Renal pelvis (tissue), 12 donors: ENCODE measurements at places on chromosomes 5 and 9.

- no peak for DNase-seq
Observed at GRCh38 chr9:69946800-69947437, 96.7 kb upstream of the MAMDC2 start.

- no peak for DNase-seq
Observed at GRCh38 chr5:26388976-26389375, 649.4 kb downstream of the CDH9 start.

DNA sequence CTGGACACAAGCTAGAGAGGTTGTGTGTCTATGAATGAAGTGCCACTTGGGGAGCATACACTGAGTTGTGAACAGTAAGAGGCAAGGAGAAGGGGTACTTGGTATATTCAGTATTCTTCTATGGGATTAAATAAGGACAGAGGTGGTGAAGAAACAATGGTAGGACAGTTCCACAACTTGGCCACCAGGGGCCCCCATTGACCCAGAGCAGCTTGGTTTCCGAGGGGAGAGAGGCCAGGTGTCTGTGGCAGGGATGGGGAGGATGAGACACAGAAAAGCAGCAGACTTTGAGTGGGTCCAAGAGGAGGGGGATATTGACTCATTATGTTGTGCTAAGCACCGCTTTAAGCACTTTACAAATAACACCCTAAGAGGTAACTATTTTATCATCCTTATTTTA is 220.6 kb downstream of the MELK start:
- no peak for DNase-seq

- DNase-seq = no peak
Observed at GRCh38 chr9:22401671-22402070, 45.0 kb upstream of the DMRTA1 start.

DNA sequence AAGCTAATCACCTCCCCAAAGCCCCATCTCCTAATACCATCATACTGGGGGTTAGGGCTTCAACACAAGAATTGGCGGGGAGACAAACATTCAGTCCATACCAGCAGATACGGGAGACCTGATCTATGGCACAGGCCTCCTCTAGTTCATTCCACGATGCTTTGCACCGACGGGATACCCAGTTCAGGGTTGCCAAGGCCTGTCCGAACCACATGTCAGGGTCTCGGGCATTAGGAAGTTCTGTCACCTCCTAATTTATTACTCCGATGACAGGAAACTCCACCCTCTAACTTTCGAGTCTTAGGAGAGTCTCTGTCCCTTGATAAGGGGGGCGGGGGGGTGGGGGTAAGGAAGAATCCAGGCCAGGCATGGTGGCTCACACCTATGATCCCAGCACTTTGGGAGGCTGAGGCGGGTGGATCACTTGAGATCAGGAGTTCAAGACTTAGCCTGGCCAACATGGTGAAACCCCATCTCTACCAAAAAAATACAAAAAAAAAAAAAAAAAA is 23.8 kb upstream of the ANKRD33B start:
- DNase-seq = no peak

DNA sequence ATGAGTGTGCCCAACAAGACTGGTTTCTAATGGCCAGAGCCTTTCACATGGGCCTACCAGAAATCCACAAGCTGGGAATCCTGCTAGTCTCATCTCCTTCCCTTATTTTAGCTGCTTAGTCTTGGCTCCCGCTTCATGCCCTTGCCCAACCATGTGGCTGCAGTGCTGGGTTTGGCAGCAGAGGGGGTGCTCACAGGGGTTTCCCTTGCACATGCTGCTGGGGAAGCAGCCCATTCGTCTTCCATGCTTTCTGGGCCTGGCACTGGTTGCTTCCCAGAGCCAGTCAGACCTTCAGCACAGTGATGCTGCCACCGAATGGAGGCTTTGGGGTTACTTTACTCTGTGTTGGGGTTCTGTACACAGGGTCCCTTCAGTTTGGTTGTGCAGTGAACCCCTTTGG is 26.3 kb downstream of the SLC46A2 start:
- DNase-seq = no peak

DNA sequence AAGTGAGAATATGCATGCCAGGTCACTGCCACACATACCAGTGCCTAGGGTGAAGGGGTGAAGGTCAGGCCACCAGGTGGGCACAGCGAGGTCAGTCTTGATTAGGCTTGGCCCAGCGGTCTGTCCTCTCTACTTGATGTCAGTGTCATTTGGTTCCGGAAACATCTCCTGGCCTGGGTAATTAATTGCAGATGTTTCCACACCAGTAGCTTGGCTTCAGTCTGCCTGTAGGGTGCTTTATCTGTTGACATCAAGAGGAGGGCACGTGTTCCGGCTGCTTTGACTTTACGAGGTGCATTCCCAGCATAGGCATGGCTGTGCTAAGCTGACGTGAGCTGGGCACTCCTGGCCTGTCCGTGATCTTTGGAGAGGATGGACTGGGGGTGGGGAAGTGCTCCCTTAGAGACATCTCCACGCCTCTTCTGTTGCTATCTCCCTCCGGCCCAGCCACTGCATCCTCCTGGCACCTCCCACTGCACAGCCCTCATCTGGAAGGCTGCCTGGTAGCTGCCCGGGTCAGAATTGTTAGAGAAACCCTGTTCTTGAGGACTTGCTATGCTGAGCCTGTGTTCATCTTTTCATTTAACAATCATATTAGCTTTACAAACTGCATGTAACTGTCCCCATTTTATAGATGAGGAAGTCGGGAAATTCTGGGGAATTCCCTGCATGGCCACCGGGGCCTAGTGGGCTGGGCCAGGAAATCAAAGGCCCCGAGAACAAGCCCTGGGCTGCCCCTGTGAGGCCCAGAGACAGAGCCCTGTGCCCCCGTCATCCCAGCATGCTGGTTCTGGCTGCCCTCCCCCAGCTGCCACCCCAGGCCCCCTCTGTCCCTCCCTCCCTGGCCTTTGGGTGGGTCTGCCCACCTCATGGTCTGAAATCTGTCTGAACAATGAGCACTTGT is 29.1 kb downstream of the JADE2 start:
- no peak for DNase-seq

DNA sequence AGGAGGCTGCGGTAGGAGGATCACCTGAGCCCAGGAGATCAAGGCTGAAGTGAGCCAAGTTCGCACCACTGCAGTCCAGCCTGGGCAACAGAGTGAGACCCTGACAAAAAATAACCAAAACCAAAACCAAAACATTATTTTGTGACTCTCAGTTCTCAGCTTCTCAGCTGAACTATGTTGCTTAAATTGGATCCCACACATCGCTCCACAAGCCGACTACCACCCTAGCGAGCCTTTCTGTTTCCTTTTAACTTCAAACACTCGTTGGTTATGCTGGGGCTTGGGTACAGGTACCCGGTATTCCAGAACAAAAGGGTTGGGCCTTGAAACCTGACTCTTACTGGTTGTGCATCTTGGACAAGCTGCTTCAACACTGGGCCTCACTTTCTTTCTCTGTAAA is 3.8 kb upstream of the PTGS1 start:
- DNase-seq = no peak

- peak; percentile 47 for DNase-seq
Observed at GRCh38 chr5:76175051-76175666, 92.0 kb downstream of the SV2C start.

DNA sequence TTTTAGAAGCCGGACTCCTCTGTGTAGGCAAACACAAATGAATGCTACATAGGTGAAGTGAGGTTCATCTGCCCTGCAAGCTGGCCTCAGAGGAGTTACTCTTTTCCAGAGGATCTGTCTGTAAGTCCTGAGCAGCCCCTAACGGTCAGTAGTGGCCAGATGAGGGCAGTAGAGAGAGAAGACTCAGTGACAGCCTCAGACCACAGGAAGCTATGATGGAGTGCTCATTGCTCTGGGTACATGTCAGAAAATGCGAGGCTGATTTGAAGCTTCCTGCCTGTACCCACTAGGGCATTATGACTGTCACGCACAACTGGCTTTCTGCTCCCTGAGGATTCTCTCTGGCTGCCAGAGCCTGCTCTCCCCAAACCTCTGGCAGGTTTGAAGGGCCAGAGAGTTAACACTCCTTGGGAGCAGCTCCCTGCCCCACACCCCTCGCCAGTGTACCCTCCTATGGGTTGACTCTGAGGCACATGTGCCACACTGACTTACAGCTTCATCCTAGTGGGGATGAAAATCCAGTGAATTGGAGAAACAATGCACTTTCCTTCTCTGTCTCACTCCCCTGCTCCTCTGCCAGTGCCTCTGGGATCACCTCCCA is 141.5 kb downstream of the GABRG2 start:
- DNase-seq = peak; percentile 45

- DNase-seq = no peak
Observed at GRCh38 chr9:33082538-33083326, 6.3 kb upstream of the SMU1 start.

DNA sequence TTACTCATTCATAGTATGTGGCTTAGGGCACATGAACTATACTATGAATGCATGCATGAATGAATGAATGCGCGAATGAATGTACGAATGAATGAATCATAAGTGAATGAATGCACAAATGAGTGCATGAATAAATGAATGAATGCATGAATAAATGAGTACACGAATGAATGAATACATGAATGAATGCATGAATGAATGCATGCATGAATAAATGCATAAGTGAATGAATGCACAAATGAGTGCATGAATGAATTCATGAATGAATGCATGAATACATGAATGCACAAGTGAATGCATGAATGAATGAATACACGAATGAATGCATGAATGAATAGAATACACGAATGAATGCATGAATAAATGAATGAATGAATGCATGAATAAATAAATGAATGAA is 52.5 kb upstream of the FCN1 start:
- DNase-seq = no peak

GRCh38 chr5:6162175-6162574 is 216.2 kb downstream of the MED10 start:
- DNase-seq = no peak

GRCh38 chr9:137610944-137611343 is 5.5 kb downstream of the ARRDC1 start:
- no peak for DNase-seq

- peak; percentile 26 for DNase-seq
Observed at GRCh38 chr9:96603305-96604003, 16.2 kb downstream of the CDC14B start.

- peak; percentile 27 for DNase-seq
Observed at GRCh38 chr5:149561848-149562247, 10.6 kb upstream of the CSNK1A1 start.

- DNase-seq = no peak
Observed at GRCh38 chr5:73596705-73597328, 29.2 kb upstream of the ARHGEF28 start.

- DNase-seq = no peak
Observed at GRCh38 chr5:128174951-128175350, 91.4 kb downstream of the SLC12A2 start.
